D341Med (cell line): ENCODE measurements at places on chromosomes 13 and 19.
A peak's percentile ranks its signal among the peaks of the same experiment; 100 is the strongest.

DNA sequence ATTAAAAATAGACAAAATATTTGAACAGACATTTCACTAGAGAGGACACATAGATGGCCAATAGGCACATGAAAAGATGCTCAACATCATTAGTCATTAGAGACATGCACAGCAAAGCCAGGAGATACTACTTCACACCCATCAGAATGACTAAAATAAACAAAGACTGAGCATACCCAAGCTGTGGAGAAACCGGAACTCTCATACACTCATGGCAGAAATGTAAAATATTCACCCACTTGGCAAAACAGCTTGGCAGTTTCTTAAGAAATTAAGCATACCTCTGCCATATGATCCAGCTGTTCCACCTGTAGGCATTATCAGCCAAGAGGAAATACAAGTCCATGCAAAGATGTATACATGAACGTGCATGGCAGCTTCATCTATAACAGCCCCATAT is 213.4 kb downstream of the TSHZ3 start:
- no peak for DNase-seq

DNA sequence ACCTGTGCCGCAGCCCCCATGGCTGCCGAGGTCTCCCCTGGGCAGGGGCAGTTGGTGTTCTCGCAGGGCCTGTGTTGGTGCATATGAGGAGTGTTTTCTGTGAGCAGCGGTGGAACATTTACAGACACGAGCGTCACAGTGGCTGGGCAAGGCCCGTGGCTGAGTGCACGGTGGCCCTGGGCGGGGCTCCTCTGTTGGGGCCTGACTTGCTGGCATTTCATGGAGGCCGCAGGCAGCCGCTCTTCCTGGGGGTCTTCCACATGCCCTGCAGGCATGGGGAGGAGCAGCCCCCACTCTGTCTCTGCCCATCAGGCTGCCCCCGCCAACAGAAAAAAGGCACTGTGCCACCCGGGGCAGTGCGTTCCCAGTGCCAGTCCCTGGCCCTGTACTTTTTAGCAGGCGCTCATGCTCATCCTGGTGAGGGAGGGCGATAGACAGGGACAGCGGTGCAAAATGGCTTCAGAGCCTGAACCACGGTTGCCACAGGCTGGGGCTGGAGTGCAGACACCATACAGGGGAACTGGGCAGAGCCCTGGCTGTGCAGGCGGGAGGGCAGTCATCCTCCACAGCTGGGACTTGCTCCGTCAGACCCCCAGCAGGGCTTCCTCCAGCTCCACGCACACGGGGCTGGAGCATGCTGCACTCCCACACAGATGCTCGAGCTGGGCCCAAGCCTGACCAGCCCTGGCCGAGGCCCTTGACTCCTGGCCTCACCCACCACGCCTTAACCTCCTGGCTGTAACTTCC is 23.5 kb downstream of the TFDP1 start:
- DNase-seq, result no peak

DNA sequence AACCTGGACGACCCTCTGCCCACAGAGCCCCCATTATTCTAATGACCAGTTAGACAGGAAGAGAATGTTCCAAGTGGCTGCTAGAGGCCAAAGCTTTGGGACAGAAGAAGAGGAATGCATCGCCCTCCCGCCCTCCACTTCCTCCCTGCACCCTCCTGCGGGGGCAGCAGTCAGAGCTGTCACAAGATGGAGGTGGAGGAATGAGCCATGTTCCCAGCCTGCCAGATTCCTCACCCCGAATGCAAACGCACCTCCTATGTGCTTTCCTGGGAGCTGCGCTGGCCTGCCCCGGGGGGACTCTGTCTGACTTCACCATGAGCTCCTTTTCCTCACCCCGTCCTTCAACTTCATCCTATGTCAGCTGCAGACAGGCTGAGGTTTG is 1.7 kb downstream of the YJEFN3 start:
- no peak for DNase-seq

DNA sequence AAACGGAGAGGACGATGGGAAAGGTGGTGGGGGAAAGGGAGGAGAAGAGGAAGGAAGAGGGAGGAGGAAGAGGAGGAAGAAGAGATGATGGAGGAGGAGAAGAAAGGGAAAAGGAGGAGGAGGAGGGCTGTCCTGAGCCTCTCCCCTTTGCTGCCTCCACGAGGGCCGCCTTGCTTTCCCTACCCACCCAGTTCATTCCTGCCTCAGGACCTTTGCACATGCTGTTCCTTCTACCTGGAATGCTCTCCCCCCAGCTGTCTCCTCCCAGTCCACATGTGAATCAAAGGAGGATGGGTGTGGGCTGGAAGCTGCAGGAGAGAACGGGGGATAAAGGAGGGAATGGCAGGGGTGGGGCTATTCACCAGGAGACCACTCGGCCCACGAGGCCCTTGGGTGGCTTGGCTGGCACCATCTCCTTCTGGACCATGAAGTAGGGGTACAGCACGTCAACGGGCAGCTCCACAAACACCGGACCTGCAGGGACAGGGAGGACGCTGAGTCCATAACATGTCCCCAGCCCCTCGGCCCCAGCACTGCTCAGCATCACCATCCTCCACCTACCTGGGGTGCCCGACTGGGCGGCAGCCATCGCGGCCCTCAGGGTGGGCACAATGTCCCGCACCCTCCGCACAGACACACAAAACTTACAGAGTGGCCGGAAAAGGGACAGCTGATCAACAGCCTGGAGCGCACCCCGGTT is 15.3 kb downstream of the SYDE1 start:
- no peak for DNase-seq

- peak; percentile 24 for DNase-seq
These were observed 13.6 kb downstream of the GRTP1 start for GRCh38 chr13:113350065-113350937.

DNA sequence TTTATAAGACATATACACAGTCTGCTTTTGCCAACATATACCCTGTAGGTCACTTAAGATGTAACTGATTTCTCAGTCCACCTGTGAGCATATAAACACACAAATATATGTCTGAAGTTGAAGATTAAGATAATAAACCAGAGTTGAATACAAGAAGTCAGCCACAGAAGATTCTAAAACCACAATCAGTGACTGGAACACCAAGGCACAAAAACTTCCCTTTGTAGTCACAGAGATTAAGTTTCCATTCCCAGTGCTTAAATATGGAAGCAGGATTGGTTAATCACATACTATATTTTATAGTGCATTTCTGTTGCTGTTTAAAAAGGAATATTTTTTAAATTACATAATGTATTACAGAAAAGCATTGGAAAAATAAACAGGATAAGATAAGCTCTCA is 39.9 kb downstream of the MTMR6 start:
- no peak for DNase-seq

DNA sequence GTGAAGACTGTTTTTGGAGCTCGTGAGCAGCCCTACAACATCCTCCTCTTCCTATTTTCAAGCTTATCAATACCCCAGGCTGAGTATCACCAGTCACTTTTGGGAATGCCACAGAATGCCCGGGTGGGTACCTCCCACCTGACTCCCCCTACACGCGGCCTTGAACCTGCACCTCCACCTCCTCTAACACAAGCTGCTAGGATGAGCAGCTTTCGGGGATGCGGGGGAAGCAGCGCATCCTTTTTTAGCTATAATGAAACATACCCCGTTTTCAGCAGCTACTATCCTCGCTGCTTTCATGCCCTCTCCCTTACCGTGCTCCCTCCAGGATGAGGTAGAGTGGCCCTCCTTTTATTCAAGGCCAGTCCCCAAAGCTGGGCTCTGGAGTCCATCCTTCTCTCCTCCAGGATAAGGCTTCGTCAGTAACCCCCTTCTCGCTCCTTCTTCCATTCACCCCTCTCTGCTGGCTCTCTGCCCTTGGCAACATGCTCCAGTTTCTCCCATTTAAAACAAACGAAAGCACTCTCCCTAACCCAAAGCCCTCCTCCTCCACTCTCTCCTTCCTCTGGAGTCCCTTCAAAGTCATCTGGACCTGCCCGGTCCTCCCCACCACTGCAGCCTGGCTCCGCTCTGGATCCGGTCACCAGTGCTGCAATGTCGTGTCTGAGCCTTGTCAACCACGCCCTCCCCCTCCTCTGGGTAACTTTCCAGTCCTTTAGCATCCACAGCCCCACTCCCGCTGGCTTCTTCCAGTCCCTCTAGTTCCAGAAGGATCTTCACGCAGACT is 55.3 kb downstream of the STK24 start:
- DNase-seq, result no peak

- no peak for DNase-seq
These were observed 267.3 kb downstream of the FGF9 start for GRCh38 chr13:21938168-21938567.

- no peak for DNase-seq
These were observed 105.5 kb downstream of the POU4F1 start for GRCh38 chr13:78497702-78498355.

- no peak for DNase-seq
These were observed 9.5 kb downstream of the SMAD9 start for GRCh38 chr13:36910545-36910944.

- no peak for DNase-seq
These were observed 55.5 kb upstream of the C1QTNF9B start for GRCh38 chr13:23952796-23953195.

- no peak for DNase-seq
These were observed 531.7 kb downstream of the MYO16 start for GRCh38 chr13:109160887-109161669.

GRCh38 chr13:98370806-98371515 is 193.9 kb upstream of the RNF113B start:
- no peak for DNase-seq

GRCh38 chr19:18225702-18226468 is at the start of gene PDE4C:
PDE4C (minus strand) TSS chr19:18226438; CDS start chr19:18226415, 23 bp downstream.
- DNase-seq, result no peak

GRCh38 chr19:1266916-1267476 is 2.1 kb upstream of the CIRBP start:
- DNase-seq, result peak; percentile 83

DNA sequence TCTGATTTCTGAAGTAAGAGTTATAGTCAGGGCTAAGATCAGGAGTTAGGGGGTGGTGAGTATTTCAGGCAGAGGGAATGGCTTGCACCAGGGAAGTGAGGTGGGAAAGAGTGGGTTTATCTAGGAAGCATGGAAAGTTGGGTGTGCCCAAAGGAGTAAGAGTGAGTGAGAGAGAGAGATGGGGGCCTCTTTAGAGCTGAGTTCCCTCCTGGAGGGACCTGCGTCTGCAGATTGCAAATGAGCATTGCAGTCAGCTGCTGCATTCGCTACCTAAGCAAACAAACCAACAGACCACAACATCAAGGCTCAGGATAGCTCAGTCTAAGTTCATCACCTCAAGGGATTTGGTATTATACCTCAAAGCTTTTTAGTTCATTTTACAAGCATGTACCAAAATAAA is 405.8 kb downstream of the FGF9 start:
- DNase-seq, result no peak

- peak; percentile 54 for DNase-seq
These were observed 43.1 kb downstream of the ZNF611 start for GRCh38 chr19:52691737-52692136.

DNA sequence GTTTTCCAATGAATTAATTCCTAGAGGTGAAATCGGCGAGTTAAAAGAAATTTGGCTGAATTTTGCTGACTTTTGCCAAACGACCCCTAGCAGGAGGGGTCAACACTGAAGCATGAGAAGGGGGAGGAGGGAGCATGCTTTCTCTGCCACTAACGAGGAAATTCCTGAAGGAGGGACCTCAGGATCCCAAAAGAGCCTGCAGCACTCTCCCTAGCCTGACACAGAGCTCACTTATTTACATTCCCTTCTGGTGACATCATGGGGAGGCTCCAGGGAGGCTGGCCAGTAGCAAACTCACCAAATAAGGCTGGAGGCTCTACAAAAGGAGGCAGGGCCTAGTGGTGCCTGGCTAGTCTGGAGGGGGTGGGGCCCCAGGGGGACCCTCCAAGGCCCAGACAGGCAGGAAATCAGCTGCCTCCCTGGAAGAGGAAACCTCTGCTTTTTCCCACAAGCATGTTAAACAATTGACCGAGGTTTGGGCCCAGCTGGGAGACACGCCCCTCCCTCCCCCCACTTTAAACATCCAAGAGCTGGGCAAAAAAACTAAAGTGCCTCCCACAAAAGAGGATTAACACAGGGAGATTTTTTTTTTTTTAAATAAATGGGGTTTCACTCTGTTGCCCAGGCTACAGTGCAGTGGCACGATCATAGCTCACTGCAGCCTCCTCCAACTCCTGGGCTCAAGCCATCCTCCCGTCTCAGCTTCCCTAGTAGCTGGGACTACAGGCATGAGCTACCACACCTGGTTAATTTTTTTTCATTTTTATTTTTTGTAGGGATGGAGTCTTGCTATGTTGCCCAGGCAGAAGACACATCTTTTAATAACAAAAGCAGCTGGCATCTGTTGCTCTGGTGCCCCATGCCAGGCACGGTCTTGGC is 2.1 kb downstream of the DAPK3 start:
- peak; percentile 77 for DNase-seq

DNA sequence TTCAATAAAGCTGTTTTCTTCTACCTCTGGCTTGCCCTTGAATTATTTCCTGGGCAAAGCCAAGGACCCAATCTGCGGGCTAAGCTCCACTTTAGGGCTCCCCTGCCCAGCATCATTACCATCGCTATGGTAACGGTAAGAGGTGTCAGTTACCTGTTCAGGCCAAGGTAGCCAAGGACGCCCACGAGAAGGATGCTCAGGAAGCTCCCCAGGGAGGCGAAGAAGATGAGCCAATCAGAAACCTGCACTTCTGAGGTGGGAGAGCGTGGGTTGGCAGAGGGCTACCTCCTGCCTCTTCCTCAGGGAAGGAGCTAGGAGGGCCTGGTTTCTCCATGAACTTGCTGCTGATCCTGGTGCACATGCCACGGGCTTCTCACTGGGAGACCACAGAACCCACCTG is 24.7 kb downstream of the IL12RB1 start:
- no peak for DNase-seq

GRCh38 chr13:68895696-68896095 is 1211.9 kb upstream of the ATXN8OS start:
- DNase-seq, result no peak

- DNase-seq, result no peak
These were observed 92.8 kb downstream of the EPSTI1 start for GRCh38 chr13:42899266-42899665.

- DNase-seq, result no peak
These were observed 9.5 kb downstream of the CEBPG start for GRCh38 chr19:33382982-33383381.

DNA sequence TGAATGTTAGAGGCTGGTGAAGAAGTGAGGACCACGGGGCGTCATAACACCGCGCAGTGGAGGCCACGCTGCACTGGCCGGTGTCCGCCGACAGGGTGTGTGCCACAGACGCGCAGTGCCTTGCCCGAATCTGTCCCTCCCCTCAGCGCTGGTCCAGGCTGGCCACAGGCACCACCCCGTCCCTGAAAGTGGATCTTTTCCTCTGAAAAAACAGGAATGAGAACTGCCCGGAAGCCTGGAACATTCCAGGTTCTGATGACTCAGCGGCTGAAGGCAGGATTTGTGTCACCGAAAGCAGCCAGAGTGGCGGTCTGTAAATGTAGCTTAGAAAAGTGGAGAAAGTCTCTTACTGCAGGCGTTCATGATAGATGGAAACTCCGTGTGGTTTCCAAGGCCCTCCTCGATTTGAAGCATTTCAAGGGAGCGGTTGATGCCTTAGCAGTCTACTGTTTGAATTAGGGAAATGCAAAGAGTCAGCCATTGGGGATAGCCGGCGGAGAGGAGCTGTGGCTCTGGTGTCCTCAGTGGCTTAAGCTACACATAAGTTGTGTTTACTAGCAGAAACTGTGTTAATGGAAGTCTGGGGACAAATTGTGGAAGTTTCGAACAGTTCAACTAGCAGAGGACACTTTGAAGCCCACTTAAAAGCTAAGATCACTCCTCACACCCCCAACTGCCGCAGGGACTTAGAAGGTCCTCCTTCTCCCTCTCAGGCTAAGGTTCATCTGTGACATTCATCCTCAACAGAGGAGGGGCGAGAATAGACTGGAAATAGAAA is 70.8 kb downstream of the NUFIP1 start:
- DNase-seq, result peak; percentile 89
